Naive thymus-derived CD8-positive, alpha-beta T cell (primary cell): ENCODE measurements at places on chromosomes 7 and 10. TPM values are rescaled to one million over a fixed set of nuclear protein-coding genes. Genes with fewer than 3 reads are reported as not detected.

DNA sequence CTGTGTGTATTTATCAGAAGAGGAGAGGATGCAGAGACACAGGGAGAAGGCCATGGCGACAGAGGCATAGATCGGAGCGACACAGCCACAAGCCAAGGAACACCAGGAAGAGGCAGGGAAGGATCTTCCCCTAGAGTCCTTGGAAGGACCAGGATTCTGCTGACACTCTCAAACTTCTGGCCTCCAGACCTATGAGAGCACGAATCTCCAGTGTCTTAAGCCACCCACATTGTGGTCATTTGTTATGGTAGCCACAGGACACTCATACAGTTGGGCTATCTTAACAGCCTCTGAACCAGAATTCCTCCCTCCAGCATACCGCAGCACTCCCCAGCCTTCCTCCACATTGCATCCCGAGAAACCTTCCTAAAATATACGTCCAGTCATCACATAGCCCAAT lies 367.0 kb upstream of the MGMT start:
- no peak overlapping the region for H3K4me3 ChIP-seq
- no peaks in the 10 kb centered on the region for H3K27me3 ChIP-seq
- H3K4me1 ChIP-seq, result peaks cover 34% of the 10 kb centered on the region
- H3K27ac ChIP-seq, result no peak overlapping the region
- no peaks in the 10 kb centered on the region for H3K36me3 ChIP-seq

GRCh38 chr10:113983552-113983951 lies 60.1 kb upstream of the ADRB1 start:
- peaks cover 25% of the 10 kb centered on the region for H3K27me3 ChIP-seq
- no peaks in the 10 kb centered on the region for H3K36me3 ChIP-seq
- DNase-seq, result peak; percentile 19
- peaks cover 11% of the 10 kb centered on the region for H3K4me1 ChIP-seq
- no peak overlapping the region for H3K27ac ChIP-seq

GRCh38 chr7:152683297-152683696 lies 7.4 kb upstream of the XRCC2 start:
- H3K36me3 ChIP-seq, result no peaks in the 10 kb centered on the region
- H3K4me1 ChIP-seq, result no peaks in the 10 kb centered on the region
- no peak for DNase-seq
- no peaks in the 10 kb centered on the region for H3K27me3 ChIP-seq
- no peak overlapping the region for H3K4me3 ChIP-seq

DNA sequence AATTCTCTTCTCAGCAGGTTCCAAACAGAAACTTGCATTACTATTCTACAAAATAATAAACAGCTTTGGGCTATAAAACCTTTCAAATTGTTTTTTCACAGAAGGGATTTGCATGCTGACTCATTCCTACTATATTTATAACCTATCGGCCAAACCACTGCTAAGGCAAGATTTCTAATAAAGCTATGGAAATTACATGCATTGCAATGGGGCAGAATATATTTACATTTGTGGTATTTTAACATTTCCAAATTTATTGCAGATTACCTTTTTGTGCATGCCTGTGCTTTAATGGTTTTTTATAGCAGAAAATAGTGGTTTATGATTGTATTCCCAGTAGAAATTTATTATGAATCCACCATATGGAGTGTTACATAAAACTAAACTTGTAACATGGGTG lies 69.0 kb upstream of the NPVF start:
- H3K27ac ChIP-seq, result no peak overlapping the region
- H3K4me3 ChIP-seq, result no peak overlapping the region
- H3K36me3 ChIP-seq, result no peaks in the 10 kb centered on the region

GRCh38 chr10:23469596-23470237 lies 30.8 kb downstream of the OTUD1 start:
- no peak overlapping the region for H3K4me3 ChIP-seq
- H3K4me1 ChIP-seq, result peaks cover 2% of the 10 kb centered on the region
- no peaks in the 10 kb centered on the region for H3K36me3 ChIP-seq

GRCh38 chr7:144438759-144439158 lies 35.3 kb upstream of the NOBOX start:
- H3K27ac ChIP-seq, result no peak overlapping the region
- H3K4me1 ChIP-seq, result no peaks in the 10 kb centered on the region
- H3K36me3 ChIP-seq, result no peaks in the 10 kb centered on the region
- no peak overlapping the region for H3K4me3 ChIP-seq
- H3K27me3 ChIP-seq, result peaks cover 2% of the 10 kb centered on the region

GRCh38 chr10:23294638-23295247 lies 49.9 kb downstream of the C10orf67 start:
- peaks cover 18% of the 10 kb centered on the region for H3K27me3 ChIP-seq
- H3K4me3 ChIP-seq, result no peak overlapping the region
- no peak overlapping the region for H3K27ac ChIP-seq

DNA sequence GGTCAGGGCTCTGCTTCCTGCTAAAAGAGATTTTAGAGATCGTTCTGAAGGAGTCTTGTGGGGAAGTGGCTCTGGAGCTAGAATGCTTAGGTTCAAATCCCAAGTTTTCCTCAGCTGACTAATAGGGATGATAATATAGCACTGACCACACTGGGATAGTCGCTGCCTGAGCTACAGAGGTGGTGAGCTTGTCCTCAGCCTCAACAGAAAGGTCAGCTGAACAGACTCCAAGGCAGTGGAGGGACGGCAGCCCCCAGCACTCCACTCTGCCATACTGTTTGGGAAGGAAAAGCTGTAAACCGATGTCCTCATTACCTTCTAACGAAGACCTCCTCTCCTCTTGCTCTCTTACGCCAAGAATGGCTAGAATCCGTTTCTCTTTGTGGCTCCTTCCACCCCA lies 36.2 kb downstream of the KAT6B start:
- no peaks in the 10 kb centered on the region for H3K27me3 ChIP-seq
- H3K4me3 ChIP-seq, result no peak overlapping the region
- no peak overlapping the region for H3K27ac ChIP-seq
- peaks cover 3% of the 10 kb centered on the region for H3K36me3 ChIP-seq
- H3K4me1 ChIP-seq, result peaks cover 49% of the 10 kb centered on the region
- no peak for DNase-seq

The CNNM1 gene
- total RNA-seq, result 0.49 TPM

The SVIL gene
- total RNA-seq, result 15.7 TPM

The MYL7 gene
- total RNA-seq, result not detected

The PTPN20 gene
- 3.8 TPM for total RNA-seq
